Activated T-helper 1 cell treated with anti-CD3 and anti-CD28 coated beads, Interleukin-2, amount 50 U/mL, for 16 hours (primary cell): ENCODE measurements at places on chromosomes 4 and X.

DNA sequence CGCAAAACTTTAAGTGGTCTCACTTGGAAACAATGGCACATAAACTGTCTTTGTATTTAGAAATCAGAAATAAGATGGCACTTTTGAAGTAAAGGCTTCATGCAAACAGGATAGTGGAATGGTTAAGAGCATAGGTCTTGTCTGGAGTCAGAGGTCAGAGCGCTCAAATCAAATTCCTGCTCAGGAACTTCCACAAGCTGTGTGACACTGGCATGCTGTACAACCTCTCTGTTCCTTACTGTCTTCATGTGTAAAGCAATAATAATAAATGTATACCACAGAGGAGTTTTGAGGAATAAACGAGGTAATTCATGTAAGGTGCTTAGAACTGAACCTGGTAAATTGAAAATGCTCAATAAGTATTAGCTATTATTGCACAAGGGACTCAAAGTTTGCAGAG is 43.4 kb upstream of the ACSL4 start:
- DNase-seq: no peak

DNA sequence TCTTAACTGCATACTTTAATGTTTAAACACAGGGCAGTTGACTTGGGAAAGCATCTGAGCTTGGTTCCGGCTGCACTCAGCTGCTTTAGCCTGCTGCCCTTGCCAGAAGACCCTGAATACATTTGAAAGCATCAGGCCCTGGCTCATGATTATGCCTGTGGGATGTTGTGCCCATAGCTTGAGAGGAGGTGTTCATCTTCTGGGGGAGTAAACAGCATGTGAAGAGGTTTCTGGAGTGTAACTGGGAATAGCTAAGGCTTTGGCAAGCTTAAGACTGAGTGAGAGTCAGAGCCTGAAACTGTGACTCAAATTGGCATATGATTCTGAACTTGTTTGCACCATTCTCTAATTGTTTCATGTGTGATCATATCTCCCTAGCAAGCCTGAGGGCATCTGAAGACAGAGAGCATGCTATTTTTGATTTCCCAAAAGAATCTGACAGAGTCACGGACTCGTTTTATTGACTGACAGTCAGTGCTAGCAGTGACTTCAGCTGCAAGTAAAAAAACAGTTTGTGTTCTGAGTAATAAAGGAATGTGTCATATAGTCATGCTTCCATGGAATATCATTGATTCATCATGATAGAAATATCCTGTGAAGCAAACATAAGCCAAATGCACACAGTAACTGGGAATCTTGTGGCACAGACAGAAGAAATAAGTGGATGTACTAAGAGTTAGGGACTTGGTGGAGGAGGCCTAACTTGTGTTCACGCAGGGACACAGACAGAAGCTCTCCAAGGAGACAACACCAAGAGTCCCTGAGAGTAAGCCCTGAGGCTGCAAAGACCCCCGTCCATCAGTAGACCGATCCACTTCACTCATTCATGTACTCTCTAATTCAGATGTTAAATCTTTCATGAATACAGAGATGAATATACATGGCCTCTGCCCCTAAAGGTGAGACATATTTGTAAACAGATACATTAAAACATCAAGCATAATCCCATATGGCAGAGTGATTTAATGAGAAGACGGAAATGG is 100.7 kb downstream of the SYNPO2 start:
- DNase-seq: no peak

- no peak for DNase-seq
These were observed 87.5 kb downstream of the SNX25 start for GRCh38 chr4:185296665-185297460.

DNA sequence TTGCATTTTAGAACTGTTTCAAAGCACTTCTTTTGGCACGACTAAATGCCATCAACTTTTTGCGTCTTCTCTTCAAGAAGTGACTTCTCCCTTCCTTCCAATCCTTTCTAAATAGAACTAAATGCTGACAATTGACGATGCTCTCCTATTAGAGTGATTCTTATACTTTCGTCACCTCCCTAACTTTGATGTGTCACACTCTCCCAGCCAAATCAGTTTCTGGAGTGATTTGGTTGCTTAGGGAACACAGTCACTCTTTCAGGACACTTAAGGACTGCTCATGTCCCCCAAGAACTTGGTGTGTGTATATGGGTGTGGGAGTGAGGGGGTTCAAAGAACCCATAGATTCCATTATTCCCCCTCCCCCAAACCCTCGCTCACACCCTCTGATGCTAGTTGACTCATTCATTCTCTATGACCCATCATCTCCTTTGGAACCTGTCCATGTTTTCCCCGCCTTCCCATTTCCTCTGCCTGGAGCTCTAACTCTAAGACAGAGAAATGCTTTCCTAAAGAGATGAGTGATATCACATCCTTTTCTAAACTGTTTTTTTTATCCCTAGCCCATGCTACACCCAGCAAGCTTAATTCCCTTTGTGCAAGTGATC is 26.8 kb upstream of the AREG start:
- DNase-seq: no peak

GRCh38 chrX:53686151-53686885 is at the start of gene HUWE1:
Gene HUWE1 (minus strand): TSS chrX:53686719. CDS start chrX:53654107, 32,612 bp downstream.
- peak; percentile 67 for DNase-seq

DNA sequence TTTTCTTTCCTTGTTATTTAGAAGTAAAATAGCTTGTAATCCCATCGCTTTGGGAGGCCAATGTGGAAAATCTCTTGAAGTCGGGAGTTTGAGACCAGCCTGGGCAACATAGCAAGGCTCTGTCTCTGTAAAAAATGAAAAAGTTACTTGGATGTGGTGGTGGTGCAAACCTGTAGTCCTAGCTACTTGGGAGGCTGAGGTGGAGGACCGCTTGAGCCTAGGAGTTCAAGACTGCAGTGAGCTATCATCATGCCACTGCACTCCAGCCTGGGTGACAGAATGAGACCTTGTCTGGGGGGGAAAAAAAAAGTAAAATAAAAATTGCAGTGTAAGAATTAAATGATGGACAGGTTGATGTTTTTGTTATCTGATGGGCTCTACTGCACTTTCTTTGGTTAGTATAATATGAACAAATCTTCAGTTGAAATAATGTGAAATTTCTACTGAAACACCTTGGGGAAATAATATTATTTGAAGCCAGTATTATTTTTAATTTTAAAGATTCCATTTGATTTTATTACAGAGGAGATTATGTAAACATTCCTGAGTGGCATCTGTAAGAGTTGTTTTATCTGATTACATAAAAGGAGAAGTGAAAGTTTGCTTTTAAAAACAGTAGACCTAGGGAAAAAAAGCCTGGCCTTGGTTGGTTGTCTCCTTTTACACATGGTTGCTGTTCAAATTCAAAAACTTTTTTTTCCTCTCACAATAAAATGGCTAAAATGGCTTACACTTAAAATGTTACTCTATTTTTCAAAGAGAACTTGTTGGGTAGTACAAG is 10.5 kb upstream of the NDUFC1 start:
- DNase-seq: no peak
